Muscle of arm (tissue), 14 donors: ENCODE measurements at places on chromosomes 1 and 21. TPM values are rescaled to one million over a fixed set of nuclear protein-coding genes. Genes with fewer than 3 reads are reported as not detected.

Gene S100A14
- polyA plus RNA-seq: 118 TPM

Gene TCHHL1
- polyA plus RNA-seq: not detected

Gene ELAVL4
- 0.05 TPM for polyA plus RNA-seq

DNA sequence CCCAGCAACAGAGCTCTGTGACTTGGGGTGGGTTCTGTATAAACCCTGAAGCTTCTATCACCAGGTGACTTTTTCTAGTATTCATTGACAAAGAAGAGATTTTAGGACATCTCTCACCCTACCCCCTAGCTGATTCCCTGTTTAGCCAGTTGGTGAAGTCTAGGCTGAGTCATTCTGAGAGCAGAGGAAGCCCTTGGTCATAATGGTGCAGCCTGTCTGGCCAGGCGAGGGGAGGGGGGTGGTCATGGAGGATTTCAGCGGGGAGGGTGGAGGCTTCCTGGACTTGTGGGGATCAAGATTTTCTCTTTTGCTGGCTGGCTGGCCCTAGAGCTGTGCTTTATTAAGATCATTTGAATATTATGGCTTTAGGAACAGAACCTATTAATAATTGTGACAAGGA lies 262.6 kb downstream of the CAMTA1 start:
- DNase-seq: no peak

DNA sequence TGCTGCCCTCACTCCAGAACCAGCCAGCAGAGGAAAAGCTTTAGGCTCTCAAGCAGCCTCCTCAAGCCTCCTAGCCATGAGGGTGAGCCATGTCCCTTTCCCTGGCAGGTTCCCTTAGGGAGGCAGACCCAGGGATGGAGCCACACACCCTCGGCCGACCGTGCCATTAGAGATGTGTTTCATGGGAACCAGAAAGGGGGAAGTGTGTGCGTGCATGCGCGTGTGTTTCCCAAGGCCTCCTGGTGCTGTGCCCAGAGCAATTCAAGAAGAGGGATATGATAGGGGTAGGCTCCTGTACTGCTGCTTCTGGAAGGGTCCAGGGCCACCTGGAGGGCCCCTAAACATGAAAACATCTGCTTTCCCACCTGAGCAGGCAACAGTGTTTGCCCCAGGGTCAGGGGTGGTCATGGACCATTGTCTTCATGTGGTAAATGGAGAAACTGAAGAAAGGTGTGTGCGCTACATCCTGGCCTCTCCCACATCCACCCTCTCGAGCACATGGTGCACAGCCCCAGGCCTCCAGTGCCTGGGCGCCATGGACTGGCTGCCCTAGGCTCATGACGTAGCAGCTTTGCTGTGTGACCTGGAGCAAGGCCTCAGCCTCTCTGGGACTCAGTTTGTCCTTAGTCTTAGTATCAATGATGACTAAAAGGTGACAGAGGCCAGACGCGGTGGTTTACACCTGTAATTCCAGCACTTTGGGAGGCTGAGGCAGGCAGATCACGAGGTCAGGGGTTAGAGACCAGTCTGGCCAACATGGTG lies 48.1 kb downstream of the SYF2 start:
- DNase-seq: no peak

DNA sequence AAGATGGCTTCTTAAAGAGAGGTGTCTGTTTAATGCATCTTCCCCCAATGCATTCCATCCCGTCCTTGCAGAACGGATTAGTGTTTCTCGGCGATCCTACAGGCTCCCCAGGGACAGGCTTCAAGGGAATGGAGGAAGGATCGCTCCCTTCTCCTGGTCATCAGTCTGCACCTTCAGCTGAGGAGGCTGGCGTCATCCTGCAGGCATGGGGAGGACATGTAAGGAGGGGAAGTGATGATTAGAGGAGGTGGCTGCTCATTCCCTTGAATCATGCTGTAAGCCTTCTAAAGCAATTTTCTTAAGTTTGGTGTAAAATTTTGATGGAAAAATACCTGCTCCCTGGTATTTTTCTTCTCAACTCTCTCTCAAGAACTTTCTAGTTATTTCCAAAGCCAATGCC lies 603.6 kb downstream of the NPHP4 start:
- DNase-seq: no peak

- DNase-seq: no peak
Measured at GRCh38 chr21:33801424-33802405, 113.9 kb downstream of the ATP5PO start.

DNA sequence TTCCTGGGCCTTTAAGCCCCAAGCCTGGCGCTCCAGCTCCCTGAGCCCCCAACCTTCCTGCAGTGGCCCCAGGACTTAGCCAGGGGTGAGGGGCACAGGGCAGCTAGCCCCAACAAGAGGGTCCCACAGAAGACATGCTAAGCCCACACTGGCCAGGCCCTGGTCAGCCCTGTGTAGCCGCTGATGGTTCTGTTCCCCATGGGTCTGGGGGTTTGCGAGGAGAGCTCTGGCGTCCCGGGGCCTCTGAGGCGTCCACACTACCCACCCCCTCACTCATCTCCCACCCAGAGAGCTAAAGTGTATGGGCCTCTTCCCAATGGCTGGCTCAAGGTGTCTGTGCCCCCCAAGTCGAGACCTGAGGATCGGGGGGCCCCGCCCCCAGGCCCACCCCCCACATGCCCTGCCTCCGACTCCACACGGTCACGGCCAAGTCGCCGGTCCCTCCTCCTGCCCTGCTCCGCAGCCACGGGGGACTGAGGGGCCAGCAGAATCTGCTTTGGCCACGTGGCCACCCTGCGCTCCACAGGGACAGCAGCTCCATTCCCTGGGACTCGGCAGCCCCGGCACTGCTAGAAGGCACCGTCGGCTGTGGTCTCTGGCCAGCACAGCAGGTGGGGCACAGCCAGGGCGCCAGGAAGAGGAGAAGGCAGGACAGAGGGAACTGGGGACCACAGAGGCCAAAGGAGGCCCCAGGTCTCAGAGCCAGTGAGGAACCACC lies 7.8 kb downstream of the TNFRSF18 start:
- no peak for DNase-seq

DNA sequence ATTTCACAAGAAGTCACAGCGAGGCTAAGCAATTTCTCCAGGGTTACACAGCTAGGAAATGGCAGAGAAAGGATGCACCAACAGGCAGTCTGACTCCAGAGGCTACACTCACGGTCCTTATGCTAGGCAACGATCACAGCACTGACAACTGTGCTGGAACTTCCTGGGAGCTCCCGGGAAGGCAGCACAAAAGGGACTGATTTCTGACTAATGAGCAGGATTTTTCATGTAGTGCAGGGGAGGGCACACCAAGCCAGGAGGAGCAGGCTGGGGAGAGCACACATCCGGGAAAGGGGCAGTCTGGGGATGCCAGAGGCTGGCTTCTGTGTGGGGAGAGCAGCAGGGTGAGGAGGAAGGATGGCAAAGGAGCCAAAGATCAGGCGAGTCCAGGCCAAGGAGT lies 486.7 kb downstream of the OMA1 start:
- DNase-seq: no peak

DNA sequence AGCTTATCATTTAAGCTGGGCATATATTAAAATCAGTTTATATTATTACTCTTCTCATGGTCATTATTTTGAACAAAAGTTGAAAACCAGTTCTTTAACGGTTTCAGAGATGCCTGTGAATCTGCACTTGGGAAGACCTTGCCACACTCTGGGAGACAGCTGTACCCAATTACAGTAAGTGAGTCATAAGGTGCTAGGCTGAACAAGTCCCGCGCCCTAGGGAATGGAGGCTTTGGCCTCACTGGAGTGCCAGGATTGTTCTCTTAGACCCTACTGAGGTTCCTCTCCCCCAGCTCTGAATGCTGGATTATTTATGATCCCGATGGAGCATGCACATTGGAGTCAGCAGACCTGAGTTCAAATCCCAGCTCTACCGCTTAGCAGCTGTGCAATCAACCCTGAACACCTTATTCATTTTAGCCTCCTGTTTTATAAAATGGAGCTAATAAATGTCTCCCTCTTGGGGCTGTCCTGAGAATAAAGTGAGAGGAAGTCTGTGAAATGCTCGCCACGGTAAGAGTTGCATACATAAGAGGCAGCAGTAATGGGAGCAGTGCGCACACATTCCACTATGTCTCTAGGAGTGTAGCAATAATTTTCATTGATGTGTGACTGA lies 266.2 kb downstream of the FOXD2 start:
- DNase-seq: no peak

DNA sequence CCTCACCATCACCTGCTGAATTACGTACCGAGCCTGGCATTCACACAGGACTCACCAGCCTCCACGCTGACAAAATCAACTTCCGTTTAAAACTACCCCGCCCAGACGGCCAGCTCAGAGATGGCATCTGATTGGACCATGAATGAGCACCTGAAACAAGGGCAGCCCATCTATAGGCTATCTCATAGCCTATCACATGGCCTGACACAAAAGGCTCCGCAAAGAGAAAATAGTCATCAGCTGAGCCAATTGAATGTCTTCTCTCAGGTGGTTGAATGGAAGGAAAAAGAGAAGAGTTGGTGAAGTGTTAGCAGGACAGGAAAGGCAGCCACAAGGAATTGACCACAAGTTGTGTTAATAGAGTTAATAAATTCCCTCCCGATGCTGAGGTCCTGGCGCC lies 50.6 kb upstream of the ZC3H12A start:
- DNase-seq: no peak

DNA sequence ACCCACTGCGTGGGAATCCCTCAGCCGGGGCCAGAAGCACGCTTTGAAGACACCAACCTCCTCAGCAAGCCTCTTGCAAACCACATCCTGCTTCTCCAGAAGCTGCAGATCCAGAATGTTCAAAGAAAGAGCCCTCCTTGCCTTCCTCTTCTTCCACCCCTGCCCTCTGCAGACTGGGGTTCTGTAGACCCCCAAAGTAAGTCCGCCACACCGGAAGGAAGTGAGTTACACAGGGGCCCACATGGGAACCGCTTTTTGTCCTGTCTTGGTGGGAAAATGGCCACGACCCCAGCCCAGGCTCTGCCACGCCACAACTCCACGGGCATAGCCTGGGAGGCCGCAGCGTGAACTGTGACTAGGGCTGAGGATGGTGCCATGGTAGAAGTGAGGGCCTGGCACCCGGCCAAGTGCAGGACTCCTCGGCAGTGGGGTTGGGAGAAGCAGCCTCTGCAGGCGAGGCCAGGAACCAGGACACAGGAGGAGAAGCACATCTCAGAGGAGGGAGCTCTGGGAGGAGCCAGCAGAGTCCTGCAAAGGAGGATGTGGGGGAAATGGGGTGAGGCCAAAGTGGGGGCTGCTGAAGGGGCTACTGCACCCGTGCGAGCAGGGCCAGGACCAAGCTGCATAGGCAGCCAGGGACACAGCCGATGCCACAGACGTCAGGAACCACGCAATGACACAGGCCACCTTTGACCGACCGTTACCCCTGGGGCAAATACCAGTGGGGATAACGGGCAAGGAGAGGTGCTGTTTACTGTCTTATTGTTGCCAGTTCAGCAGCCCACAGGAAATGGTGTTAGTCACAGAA lies 30.9 kb downstream of the PDE9A start:
- no peak for DNase-seq
